ENCODE measurements at places on chromosomes 5 and 9. TPM values are rescaled to one million over a fixed set of nuclear protein-coding genes. Genes with fewer than 3 reads are reported as not detected.

Gene RASEF
- 0.07 TPM for total RNA-seq

Gene ACOT12
- total RNA-seq: not detected

Gene ALDH7A1
- total RNA-seq: 1.2 TPM

Gene INSL4
- not detected for total RNA-seq

Gene IFNA2
- total RNA-seq: not detected

Gene ANKRA2
- total RNA-seq: 21.0 TPM

Gene PHF24
- total RNA-seq: not detected

Gene TJP2
- 20.7 TPM for total RNA-seq

Gene ADAMTS2
- not detected for total RNA-seq

Gene NDFIP1
- 80.4 TPM for total RNA-seq

Gene CORO2A
- 8.0 TPM for total RNA-seq

Gene HAPLN1
- total RNA-seq: not detected

Gene CENPH
- total RNA-seq: 31.5 TPM

Gene ERBIN
- total RNA-seq: 66.3 TPM

Gene ZNF484
- 12.1 TPM for total RNA-seq

Gene NUDT12
- total RNA-seq: 0.87 TPM

All from activated naive CD4-positive, alpha-beta T cell treated with anti-CD3 and anti-CD28 coated beads, Interleukin-2, amount 10 ng/mL, durations not matched to agents 5 hours and 36 hours (primary cell).